ENCODE measurements at places on chromosomes 2 and 18.

GRCh38 chr2:157751462-157752058 is 122.9 kb upstream of the ACVR1C start:
- ATAC-seq, result peak; percentile 38

DNA sequence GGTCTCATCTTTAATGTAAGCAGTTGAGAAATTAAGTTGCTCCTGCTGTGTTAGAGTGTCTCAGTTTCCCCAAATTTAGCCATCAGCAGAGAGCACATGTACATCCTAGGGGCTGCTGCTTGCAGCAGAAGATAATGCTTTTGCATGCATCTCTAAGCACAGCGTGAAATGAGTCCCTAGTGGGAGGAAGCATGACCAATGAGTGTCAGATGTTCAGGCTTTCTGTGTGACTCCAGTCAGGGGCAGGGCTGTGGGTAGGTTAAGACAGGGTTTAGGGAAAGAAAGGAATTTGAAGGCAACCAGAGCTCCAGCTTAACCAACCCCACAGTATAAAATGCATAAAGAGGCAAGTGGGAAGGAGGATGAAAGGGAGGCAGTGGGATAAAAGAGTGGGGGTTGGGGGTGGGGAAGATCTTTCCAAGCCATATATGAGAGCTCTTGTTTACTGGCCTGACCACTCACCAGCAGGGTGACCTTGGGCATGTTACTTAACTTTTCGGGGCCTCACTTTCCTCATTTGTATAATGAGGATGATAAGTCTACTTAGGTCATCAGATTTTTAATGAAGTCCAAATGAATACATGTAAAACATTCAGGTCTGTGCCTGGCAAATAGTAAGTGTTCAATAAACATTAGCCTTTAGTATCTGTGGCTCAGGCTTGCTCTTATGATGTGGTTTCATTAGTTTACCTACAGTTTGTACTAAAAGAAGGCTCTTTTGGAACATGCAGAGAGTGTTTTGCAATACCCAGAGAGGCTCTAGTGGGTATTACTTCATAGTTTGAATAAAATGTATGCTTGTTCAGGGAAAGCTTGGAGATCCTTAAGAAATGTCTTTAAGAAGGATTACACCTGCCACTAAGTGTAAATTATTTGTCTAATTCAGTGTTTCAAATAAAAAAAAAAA is 42.7 kb upstream of the PELI1 start:
- no peak for ATAC-seq

DNA sequence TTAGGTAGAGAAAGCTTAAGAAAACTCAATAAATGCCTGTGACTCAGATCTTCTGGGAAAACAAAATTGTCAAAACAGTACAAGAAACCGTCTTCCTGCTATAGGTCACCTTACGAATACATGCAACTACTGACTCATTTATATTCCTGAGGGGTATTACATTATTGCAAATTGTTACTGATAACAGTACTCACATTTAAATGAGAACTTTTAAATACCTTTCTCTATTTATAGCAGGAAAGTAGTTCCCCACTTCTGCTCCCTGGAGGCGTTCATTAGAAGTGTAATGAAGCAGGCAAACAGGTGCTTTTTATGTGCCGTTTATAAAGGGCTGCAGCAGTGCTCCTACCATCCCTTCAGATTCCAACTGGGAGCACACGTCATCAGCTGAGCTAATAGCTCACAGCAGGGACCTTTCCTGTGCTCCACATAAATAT is 65.1 kb upstream of the RPRM start:
- peak; percentile 88 for ATAC-seq

- ATAC-seq, result no peak
These were observed 12.5 kb upstream of the HK2 start for GRCh38 chr2:74821177-74822126.

DNA sequence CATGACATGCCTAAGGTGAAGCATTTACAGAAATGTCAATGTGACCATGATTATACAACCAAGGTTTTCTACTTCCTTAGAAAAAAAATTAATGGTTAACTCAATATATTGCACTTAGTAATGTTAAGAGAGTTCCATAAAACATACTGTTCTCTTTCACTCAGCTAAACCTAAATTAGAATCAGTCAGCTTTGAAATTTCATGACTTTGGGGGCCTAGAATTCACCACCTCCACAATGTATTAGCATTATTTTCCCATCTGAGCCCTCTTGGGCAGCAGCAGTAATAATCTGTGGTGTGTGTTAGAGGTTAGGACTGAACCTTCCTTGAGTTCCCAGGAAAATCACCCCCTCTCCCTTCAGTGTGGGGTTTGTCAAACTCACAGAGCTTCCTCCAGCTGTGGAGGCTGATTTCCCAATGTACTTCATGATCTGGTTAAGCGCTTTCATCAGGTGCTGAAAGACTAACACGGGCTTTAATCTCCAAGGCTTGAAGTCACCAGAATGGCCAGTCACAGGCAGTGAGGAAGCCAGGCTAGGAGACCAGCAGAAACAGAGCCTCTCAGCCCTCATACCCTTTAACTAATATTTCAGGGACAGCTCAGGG is 7.1 kb upstream of the UPP2 start:
- no peak for ATAC-seq

DNA sequence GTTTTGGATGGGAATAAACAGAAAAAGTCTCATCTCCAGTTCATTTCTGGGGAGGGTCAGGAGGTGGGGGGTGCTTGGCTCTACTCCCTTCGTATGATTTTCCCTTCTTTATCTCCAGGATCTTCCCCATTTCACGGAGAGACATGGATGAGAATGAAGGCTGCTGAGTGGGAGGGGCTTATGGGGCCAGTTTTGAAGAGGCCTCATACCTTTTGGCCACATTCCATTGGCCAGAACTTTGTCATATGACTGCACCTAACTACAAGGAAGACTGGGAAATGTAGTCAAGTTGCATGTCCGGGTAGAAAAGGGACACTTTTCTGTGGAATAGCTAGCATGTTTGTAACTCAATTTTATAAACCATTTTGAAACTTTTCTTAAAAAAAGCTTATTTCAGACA is 117.6 kb downstream of the NEDD4L start:
- ATAC-seq, result no peak

DNA sequence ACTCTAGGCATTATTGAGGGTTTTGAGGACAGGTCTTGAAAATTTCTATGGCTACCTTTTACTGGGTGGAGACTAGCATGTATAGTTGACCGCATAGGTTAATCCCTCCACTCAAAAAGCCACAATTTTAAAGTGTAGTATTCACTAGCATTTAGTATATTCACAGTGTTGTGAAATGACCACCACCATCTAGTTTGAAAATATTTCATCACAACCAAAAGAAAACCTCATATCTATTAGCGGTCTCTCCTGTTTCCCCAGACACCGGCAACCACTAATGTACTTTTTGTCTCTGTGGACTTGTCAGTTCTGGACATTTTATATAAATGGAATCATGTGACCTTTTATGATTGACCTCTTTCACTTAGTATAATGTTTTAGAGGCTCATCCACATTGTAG is 53.9 kb downstream of the MSH2 start:
- ATAC-seq, result no peak

DNA sequence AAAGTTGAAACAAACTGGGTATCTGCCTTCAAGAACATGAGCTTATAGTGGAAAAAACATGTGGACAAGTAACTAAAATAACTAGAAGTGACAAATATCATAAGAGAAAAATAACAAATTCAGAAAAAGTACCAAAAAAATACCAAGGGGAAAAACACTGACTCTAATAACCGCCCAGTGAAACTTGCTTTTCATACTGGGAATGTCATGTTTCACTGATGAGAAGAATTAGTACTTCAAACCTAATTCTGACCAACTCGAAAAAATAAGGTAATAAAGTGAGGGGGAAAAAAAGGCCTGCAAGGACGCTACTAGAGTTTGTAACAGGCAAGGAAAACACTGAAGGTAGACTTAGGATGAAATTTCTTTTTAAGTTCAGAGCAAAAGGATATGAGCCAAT is 83.6 kb downstream of the RTTN start:
- no peak for ATAC-seq

DNA sequence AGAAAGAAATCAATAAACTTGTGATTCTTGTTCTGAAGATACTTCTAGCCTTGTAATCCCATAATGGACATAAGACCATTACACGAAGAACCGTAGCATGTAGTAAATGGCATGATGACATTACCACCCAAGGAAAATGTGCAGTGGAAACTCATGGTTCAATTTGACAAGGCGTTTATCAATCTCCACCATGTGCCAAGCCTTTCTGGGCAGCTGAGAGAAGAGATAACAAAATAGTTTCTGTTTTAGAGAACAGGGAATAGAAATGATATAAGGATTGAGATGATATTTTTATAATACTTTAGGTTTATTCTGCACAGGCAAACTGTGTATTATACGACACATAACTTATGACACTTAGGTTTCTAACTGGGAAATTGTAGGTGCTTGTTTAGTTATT is 19.2 kb downstream of the ABI2 start:
- ATAC-seq, result no peak

DNA sequence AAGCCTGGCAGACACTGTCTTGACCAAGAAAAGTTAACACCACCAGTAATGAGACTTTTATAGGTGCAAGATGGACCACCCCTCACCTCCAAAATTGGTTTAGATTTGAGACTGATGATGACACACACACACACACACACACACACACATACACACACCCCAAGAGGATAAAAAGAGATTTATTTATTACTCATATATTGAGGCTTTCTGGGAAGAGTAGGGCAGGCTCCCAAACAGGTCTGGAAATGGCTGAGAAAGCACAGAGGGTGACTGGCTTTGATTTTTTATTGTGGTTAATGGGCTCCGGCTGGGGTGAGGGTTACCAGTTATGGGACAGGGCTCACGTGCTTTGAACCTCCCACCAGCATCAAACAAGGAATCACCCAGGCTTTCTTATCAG is 54.2 kb upstream of the ADAM23 start:
- ATAC-seq, result no peak

DNA sequence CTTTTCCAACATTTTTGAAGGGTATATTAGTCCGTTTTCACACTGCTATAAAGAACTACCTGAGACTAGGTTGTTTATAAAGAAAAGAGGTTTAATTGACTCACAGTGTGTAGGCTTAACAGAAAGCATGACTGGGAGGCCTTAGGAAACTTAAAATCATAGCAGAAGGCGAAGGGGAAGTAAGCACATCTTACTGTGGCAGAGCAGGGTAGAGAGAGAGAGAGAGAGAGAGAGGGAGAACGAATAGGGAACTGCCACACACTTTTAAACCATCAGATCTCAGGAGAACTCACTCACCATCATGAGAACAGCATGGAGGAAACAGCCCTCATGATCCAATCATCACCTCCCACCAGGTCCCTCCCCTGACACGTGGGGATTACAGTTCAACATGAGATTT is 420.3 kb downstream of the SOCS6 start:
- no peak for ATAC-seq

DNA sequence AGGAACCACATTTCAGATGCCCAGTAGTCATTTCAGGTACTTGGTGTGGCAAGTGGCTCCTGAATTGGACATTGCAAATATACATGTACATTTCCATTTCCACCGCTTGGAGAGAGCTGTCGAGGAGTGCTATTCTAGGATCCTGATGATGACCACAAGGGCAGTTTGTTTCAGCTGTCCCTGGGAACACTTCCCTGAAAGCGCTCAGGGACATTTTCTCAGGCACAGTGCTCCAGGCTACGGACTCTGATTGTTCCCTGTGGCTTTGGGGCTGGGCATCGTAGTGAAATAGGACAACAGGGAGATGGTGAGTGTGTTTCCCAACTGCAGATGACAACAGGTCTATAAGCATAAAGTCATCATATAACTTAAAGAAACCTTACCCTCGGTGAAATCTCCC is 3.1 kb downstream of the DBI start:
- ATAC-seq, result no peak

- no peak for ATAC-seq
These were observed 289.3 kb upstream of the HS6ST1 start for GRCh38 chr2:128607911-128608506.

- no peak for ATAC-seq
These were observed 940 bp downstream of the XRCC5 start for GRCh38 chr2:216109962-216110614.

DNA sequence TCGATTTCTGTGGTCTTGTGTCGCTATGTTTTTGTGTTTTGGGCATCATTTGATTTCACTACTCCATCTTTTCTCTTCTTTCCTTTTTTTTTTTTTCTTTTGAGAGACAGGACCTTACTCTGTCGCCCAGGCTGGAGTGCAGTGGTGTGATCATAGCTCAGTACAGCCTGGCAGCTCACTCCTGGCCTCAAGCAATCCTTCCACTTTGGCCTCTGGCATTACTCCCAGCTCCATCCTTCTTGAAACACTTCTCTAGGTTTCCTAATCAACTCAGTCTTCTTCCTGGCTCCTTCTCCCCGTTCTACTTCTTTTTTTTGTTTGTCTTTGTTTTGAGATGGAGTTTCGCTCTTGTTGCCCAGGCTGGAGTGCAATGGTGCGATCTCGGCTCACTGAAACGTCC is 26.5 kb downstream of the TCF23 start:
- no peak for ATAC-seq

DNA sequence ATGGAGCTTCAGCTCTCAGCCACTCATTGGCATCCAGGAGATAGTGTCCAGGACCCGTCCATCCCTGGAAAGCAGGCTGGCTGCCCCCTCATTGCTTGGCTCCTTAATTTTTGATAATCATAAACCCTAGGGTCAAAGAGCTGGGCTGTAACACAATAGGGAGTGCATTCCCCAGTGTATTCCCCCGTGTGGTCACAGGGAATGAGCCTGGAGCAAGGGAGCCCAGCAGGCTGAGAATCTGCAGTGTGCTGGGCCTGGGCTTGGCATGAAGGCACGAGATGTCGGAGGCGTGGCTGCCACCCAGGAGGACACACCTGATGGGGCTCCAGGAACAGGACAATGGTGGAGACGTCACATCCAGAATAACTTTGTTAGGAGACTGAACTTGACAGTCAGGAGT is 18.7 kb downstream of the TPRKB start:
- ATAC-seq, result no peak

DNA sequence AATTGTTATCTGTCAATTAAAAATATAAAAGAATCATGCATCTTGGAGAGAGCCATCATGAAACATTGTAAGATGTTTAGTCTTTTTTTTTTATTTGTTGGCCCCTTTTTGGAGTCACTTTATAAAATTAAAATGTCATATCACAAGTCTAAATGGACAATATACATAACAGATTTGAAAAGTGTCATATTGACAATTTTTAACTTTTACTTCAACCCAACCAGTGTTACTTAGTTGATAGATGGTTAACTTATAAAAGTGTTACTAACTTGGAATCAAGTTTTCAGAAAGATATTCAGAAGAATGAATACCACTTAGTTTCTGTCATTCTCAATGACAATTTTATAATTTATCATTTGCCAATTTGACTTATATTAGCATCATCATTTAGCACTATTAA is 218.3 kb downstream of the OTX1 start:
- no peak for ATAC-seq

Measured in activated T-helper 17 cell treated with anti-CD3 and anti-CD28 coated beads, Interleukin-2, amount 50 U/mL, for 72 hours (primary cell).